ENCODE measurements at places on chromosomes 1 and 21.

DNA sequence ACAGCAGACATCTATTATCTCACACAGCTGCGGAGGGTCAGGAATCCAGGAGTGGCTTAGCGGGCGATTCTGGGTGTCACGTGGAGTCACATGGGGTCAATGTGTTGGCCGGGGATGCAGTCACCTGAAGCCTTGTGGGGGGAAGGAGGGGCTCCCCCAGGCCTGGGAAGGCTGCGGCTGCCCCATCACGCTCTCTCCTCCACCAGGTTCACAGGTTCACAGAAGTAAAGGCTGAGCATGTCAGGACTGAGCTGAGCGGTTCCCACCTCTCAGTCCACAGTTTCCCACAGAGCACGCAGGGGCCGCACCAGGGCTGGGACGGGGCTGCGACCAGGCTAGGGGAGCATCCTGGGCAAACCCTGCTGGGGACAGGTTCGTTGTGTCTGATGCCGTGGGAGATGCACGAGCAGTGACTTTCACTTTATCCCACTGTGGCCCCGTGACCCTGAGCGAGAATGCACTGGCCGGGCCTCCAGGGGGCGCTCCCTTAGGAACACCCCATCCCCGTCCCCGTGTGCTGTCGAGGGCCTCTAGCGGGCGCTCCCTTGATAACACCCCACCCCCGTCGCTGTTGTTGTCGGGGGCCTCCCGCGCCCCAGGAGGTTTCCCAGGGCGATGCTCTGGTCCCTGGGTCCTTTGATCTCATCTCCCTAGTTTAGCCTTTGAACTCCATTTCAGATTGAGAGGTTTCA is 73.2 kb upstream of the TRAPPC10 start:
- DNase-seq, result peak; percentile 72

DNA sequence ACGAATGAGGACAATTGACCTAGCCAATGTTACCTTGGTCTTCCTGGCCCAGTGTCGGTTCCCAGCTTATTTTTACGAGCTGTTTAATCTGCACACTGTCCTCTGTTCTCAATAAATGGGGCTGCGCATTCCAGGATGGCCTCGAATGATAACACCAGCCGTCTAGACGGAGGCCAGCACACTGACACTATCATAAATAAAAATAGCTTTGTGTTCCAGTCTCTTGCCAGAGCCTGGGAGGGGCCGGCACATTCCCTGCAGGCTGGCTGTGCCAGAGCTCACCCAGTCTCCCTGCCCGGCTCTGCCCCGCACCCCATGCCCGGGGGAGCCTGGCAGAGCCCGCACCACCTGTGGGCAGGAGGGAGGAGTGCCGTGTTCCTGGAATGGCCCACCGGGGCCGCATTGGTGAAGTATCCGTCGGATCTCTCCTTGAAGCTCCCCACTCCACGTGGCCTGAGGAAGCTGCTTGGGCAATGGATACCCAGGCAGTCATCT is 92.1 kb downstream of the SPSB1 start:
- no peak for DNase-seq

- no peak for DNase-seq
Measured at GRCh38 chr1:231936983-231937775, 310.6 kb downstream of the DISC1 start.

DNA sequence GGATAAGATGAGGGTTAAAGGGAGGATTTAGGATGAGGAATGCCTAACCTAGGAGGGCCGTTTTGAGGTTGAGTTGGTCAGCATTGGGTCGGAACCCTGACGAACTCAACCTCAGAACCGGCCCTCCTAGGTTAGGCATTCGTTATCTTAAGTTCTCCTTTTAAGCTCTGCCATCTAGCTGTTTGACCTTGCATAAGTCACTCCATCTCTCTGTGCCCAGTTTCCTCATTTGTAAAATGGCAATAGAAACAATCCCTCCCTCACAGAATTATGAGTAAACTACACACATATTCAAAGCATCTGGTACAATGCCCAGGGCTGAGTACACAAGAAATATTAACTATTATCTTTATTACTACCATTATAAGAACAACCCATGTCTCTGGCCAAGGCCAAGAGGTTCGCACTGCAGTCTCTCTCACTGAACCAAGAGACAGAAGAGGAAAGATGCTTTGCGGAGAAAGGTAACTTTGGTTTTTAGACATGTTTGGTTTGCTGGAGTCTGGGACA is 4.8 kb downstream of the ABCB10 start:
- no peak for DNase-seq

- DNase-seq, result no peak
Measured at GRCh38 chr1:151618470-151618869, 6.6 kb downstream of the SNX27 start.

- no peak for DNase-seq
Measured at GRCh38 chr1:61638911-61639605, 85.9 kb downstream of the TM2D1 start.

DNA sequence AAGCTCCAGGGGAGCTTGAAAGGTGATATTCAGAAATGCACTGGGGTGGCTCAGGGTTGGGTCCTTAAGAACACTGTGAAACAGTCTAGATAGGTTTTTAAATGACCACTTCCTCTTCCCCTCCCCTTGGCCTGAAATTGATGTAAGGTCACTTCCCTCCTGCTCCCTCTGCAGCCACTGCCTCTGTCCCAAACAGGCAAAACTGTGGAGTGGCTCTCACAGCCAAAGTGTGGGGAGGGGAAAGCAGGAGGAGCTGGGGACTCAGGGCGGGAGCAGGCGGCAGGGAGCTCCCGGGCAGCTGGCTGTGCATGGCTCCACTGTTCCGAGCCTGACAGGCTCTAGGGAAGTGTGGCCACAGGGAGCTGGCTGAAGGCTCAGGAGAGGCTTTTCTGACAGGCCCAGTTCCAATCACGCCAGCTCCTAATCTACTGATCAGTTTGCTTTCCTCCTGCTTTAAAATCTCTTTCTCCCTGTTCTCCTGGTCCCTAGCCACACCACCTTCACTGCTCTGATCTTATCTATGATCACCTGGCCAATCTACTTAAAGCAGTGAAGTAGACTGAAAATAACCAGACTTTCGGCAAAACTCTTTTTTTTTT is 5.1 kb upstream of the CSRP1 start:
- no peak for DNase-seq

DNA sequence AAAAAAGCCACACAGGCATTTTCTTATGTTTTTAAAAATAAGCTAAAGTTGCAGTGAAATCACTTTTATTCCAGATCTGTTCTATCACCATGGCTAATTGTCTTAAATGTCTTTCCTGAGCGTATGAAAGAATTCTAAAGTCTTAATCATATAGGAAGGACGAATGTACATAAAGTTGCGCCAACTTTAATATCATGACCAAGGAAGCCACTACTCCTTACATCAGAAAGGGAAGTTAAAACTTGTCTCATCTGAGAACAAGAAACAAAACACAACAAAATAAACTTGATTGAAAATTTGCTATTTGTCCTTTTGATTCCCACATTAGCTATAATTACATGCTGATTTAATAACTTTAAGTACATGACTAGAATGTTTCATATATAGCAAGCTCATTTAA is 26.5 kb downstream of the CNIH4 start:
- DNase-seq, result no peak

DNA sequence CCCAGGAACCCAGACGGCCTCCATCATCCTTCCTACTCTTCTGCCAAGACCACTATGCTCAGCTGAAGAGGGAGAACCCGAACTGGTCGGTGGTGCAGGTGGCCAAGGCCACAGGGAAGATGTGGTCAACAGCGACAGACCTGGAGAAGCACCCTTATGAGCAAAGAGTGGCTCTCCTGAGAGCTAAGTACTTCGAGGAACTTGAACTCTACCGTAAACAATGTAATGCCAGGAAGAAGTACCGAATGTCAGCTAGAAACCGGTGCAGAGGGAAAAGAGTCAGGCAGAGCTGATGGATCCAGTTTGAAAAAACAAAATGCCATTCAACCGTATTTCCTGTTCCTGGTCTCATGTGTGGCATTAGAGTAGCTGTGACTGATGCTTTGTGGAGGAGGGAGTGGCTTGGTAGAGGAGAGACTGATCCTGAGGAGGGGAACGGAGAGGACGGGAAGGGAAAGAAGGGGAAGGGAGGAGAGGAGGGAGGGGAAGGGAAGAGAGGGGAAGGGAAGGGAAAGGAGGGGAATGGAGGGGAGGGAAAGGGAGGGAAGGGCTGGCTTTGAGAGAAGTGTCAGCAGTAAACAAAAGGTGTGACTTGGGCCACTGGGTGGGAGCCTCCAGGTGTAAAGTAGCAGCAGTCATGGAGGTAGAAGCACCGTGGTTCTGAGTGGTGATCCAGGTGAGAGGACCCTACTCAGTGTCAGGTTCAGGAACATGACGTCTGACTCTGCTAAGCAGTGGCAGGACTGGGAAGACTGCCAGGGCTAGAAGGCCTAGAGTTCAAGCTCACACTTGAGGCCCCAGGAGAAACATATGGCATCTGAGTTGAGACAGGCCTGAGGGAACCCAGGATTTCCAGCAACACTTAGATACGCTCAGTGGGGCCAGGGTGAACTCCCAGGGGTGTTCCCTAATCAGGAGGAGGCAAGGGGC is 846 bp downstream of the HMGB4 start:
- DNase-seq, result no peak

DNA sequence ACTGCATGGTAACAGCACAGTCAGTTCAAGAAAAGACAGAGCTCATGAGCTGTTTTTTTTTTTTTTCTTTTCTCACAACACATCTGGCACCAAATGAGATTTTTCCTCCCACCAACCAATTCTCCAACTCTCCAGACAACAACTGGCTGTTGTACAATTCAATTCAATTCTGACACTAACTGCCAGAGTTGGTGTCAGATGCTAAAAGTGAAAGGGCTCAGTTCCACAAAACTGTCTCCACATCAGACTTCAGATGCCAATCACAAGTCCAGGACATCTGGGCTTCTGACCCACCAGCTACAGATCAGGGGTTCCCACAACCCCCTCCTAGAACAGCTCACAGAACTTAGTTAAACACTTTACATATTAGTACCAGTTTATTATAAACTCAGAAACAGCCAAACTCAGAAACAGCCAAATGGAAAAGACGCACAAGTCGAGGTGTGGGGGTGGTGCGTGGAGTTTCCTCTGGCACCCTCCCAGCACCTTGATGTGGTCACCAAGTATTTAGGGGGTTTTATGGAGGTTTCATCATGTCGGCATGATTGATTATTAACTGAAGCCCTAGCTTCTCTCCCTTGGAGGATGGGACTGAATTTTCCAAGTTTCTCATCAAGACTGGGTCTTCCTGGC is 39.2 kb upstream of the LRRC8D start:
- DNase-seq, result peak; percentile 68

DNA sequence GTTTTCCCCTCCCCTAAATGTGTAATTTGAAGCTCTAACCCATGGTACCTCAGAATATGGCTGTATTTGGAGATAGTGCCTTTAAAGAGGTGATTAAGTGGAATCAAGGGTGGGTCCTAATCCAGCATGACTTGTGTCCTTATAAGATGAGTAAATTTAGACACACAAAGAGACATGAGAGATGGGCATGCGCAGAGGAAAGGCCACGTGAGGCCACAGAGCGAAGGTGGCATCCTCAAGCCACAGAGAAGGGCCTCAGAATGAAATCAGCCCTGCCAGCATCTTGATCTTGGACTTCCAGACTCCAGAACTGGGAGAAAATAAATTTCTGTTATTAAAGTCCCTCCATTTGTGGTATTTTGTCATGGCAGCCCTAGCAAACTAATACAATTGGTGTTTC is 2.9 kb upstream of the PLA2G2F start:
- DNase-seq, result no peak

- no peak for DNase-seq
Measured at GRCh38 chr21:29005696-29006095, 13.0 kb upstream of the LTN1 start.

- DNase-seq, result no peak
Measured at GRCh38 chr1:118123116-118123839, 61.8 kb downstream of the SPAG17 start.

DNA sequence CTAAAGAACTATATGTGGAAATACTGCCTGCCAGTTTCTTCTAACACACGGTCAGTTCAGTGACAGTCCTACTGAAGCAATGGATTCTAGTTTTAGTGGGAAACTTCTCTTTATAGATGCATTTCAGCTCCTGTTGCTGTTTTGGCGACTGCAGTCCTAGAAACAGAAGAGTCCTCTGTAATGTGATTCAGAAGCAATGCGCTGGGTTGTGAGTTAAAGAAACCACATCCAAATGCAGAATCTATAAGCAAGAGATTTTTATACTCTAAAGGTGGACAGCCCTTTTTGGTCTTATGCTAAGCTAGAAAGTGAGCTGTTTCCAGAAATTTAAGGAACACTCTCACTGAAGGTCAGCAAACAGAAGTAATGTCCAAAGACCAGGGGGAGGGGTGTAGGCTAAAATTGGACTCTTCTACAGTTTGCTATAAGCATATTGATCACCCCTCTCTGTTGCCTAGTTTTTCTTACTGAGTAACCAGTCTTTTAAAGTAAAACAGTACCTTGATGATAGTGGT is 30.8 kb downstream of the DUSP10 start:
- DNase-seq, result no peak

- peak; percentile 86 for DNase-seq
Measured at GRCh38 chr1:223230161-223230881, 87.3 kb upstream of the TLR5 start.

DNA sequence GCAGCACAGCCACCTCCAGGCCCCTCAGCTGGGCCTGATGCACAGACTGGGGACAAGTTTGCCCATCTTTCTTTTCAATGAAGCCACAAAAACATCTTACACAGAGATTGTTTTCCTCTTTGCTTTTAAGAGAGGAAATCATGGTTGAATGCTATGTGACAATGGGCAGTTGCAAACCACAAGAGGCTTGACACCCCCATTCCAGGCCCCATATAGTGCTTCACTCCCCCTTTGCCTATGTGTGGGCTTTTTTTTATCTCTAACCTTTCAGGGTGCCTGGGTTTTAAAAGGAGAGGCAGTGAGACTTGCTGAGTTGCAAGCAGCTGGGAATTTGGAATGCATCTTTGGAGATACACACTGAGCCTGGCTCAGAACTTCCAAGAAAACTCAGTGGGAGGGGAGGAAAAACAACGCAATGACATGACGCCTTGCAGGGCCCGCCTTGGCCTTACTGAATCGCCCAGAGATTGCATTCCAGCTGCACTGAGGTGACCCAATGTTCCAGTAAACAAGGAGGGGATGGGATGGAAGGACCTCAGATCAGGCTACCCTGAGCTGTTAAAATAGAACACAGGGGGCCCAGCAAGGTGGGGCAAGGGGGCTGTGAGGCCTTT is 145.2 kb upstream of the ZNF648 start:
- peak; percentile 48 for DNase-seq

GRCh38 chr1:209849388-209849787 is 21.6 kb downstream of the UTP25 start:
- no peak for DNase-seq

DNA sequence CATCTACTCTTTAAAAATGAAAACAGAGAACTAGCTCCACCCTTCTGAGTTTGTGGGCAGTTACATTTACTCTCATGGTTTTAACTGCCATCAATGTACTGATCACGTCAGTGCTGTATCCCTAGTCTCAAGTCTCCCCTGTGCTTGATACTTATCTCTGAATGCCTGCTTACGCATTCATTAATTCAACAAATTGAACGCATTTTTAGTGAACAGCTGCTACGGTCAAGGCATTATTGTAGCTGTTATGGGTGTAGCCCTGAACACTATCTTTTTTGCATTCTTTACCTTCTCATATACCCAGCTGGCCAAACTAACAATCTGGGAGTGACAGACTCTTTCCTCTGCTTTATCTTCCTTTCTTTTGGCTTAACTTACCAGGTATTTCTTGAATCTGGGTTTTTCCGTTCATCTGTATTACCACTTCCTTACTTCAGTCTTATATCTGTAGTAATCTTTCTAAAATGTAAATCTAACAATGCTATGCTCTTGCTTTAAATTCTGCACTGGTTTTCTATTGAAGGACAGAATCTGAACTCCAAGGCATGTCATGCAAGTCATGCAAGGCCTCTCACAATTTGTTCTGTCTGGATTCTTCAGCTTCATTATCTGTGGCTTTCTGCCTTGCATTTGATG is 33.3 kb downstream of the SMG7 start:
- no peak for DNase-seq

GRCh38 chr1:115761601-115762302 is 6.8 kb downstream of the CASQ2 start:
- DNase-seq, result no peak

All from Jurkat, Clone E6-1 (cell line).